ENCODE measurements at places on chromosomes 5 and 9. TPM values are rescaled to one million over a fixed set of nuclear protein-coding genes. Genes with fewer than 3 reads are reported as not detected.

Gene ADRA1B
- 0.43 TPM for total RNA-seq

Gene DNAH5
- total RNA-seq, result 0.97 TPM

Gene LIX1
- total RNA-seq, result under 0.01 TPM

Gene ADAMTS2
- total RNA-seq, result 44.5 TPM

Gene BARHL1
- not detected for total RNA-seq

Gene STING1
- total RNA-seq, result 25.9 TPM

Gene GCNT1
- 9.9 TPM for total RNA-seq

Gene SGCD
- total RNA-seq, result 15.1 TPM

Gene LHX3
- not detected for total RNA-seq

Gene INSL4
- not detected for total RNA-seq

Gene SMIM3
- 49.9 TPM for total RNA-seq

Gene ARID3C
- not detected for total RNA-seq

Gene TERT
- total RNA-seq, result not detected

Gene NUTM2G
- not detected for total RNA-seq

Gene CTNND2
- not detected for total RNA-seq

Gene FST
- total RNA-seq, result 52.5 TPM

Gene SLC36A2
- not detected for total RNA-seq

Gene CCNH
- 58.3 TPM for total RNA-seq

Gene AQP7
- not detected for total RNA-seq

Gene TARS1
- 293 TPM for total RNA-seq

Gene DNM1
- total RNA-seq, result 36.1 TPM

Gene N4BP3
- 0.43 TPM for total RNA-seq

Gene IGFBPL1
- total RNA-seq, result not detected

Gene KCNIP1
- not detected for total RNA-seq

Gene CTSV
- 0.32 TPM for total RNA-seq

Gene IRX1
- total RNA-seq, result not detected

Gene ANKRD20A1
- not detected for total RNA-seq

Gene IL4
- total RNA-seq, result not detected

Gene TAF11L10
- not detected for total RNA-seq

Gene ANXA1
- total RNA-seq, result 526 TPM

Gene GABRA1
- not detected for total RNA-seq

Gene CD72
- total RNA-seq, result 0.86 TPM

Gene RFK
- total RNA-seq, result 20.9 TPM

Gene LCN15
- total RNA-seq, result not detected

Gene FAM221B
- total RNA-seq, result not detected

Gene SETX
- 89.8 TPM for total RNA-seq

Gene F2R
- 117 TPM for total RNA-seq

Gene NKD2
- 2.2 TPM for total RNA-seq

Gene C5orf52
- not detected for total RNA-seq

Gene ENTREP1
- total RNA-seq, result under 0.01 TPM

Gene TMEM171
- total RNA-seq, result 4.5 TPM

Gene HSD17B3
- not detected for total RNA-seq

Gene TLR4
- total RNA-seq, result 18.1 TPM

Gene SLC6A18
- total RNA-seq, result not detected

Gene SMIM23
- not detected for total RNA-seq

Gene GNG10
- 108 TPM for total RNA-seq

Gene SYK
- total RNA-seq, result not detected

Gene CD274
- total RNA-seq, result 10.3 TPM

All from fibroblast of villous mesenchyme (primary cell).